ENCODE measurements at places on chromosomes 5 and 9.

DNA sequence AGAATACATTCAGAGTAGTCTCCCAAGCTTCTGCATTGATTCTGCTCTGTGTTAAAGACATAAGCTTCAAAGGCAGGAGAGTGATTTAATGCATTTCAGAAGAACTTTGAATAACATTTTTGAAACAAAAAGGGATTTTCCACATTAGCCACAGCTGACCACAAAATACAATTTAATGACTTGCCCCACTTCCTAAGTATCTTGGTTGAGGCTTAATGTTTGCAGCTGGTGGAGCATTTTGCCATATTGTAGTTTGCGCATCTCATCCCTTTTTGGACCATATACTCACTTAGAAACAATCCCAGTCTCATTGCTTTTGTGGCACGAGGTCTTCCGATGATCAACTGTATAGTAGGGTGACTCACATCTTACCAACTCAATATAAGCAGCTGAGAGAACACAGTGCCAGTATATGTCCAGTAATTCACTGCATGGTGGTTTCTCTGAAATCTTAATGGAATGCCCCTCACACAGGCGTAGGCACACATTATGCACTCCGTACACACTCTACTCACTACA is 455.8 kb upstream of the PTGER4 start:
- no peak for DNase-seq

DNA sequence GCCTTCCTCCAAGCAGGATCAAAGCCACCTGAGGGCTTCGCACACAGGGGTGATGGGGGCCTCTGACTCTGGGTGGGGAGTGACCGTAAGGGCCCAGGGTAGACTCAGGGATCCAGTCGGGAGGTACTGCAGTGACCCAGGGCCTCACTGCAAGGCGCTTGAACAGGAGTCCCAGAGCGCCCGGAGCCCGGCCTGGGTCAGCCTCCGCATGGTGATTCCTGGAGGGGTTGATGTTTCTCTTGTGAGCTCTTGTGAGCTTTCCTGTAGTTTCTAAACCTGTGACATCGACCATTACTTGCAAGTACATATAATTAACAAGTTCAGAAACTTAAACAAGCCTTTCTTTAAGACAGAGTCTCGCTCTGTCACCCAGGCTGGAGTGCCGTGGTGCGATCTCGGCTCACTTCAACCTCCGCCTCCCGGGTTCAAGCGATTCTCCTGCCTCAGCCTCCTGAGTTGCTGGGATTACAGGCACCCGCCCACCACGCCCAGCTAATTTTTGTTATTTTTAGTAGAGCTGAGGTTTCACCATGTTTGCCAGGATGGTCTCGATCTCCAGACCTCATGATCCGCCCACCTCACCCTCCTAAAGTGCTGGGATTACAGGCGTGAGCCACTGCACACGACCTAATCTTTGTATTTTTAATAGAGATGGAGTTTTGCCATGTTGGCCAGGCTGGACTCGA is 19.8 kb downstream of the PTGES start:
- no peak for DNase-seq

DNA sequence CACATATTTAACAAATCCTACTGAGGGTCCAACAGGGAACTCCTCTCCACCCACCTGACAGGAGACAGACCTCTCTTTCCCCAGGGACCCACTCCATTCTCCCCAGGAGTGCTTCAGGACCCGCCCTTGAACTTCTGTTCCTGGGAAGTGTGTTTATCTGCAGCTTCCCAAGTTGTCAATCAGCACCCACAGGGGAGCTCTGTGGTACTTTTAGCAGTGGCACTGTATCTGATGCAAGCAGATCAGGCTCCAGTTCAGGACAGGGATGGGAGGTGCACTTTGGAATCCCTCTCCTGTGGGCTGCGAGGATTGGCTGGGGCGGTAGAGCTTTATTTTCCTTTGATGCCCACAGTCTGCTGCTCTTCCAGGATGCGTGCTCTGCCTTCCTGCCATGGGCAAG is 8.7 kb downstream of the GALNT10 start:
- DNase-seq: no peak

DNA sequence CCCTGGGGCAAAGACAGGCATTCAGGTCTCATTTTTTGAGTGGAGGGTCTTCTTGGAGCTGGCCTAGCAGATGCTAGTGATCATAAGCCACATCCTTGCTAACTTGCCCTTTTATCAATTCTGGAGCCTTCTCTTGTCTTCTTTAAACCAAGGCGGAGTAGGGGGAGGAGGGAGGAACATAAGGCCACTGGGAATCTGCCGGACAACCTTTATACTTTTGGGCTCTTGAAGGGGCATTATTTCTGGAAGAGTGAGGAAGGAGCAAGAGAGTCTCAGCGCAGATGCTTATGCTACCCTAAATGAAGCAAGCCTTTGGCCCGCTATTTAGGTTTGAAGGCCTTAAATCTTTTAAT is 2.0 kb downstream of the TMEFF1 start:
- no peak for DNase-seq

DNA sequence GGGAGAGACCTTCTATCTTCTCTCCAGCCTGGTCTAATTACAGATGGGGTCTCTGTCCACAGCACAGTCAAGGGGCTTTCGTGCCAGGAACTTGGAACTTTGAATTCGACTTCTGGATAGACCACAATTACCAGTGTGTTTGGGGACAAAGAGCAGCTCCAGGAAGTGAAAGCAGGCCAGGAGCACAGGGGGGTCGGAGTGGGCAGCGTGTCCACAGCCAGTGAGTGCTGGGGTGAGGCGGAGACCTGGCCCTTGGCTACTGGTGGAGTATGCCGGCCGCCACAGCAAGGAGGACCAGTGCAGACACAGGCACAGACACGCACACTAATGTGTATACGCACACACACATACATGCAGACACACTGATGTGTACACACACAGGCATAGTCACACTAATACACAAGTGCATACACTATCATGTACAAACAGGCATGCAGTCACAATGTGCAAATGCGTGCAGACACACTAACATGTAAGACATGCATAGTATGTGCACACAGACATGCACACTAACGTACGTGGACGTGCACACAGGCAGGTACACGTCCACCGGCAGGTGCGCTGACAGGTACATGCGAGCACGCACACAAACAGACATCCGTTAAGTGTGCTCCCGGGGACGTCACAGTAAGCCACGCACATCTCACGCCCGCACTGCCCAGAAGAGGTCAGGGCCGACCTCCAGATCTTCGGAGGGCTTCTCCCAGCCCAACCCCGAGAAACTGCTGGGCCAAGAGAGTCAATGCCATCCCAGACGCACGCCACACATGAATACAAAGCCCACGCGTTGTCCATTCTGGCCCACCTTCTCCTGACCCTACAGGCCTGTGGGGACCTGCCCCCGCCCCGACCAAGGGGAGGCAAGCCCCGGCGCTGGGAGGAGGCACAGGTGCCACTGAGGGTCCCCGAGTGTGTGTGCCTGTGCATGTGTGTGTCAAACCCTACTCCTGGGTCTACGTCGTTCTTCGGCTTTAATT is 46.5 kb downstream of the NKD2 start:
- no peak for DNase-seq
